ENCODE measurements at places on chromosomes 12 and 14.

DNA sequence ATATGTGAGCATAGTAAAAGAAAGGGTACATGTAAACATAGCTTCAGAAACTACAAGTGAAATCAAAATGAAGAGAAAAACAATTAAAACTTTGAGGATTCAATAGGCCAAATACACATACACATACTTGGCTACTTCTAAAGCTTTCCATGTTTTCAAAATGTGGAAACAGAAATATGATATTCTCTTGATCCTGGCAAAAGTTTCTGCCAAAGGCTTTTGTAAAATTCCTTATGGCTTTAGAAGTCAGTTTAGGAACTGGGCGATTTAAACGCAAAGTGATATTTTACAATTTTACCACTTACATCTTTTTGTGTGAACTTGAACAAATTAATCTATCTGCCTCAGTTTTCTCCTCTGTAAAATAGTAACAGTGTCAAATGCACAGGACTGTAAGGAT, 756.4 kb downstream of the C12orf50 start:
- no peak for DNase-seq

DNA sequence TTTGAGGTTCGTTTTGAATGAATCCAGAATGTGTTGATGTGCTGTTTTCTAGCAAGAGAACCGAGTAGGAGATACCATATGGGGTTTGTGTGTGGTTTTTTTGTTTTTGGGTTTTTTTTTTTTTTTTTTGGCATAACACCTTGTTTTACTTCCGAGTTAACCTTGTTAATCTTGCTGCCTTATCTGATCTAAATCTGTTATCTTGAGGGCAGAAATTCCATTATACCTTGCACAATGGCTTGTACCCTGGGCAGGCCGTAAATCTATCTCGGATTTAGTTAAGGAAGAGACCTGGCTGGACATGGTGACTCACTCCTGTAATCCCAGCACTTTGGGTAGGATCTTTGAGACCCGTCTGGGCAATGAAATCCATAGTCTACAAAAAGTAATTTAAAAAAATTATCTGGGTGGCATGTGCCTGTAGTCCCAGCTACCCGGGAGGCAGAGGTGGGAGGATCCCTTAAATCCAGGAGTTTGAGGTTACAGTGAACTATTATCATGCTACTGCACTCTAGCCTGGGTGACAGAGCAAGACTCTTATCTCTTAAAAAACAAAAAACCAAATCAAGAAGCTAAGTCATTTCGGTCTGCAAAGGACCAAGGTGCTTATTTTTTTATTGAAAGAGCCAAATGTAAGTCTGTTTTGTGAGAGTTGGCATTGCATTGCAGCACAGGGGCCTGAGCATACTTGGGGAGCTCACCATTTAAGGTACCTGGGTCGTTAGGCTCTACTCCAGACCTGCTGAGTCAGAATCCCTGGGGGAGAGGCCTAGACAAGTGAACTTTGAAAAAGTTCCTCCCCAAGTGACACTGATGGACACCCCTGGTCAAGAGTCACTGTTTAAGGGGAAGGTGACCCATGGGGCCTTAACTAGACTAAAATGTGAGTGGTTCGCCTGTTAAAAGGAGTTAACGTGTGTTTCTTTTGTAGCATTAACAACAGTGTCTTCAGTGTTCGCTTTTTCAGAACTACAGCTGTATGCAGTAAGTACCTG, 6.7 kb downstream of the DLST start:
- no peak for DNase-seq

GRCh38 chr12:24705741-24706358, 243.1 kb downstream of the BCAT1 start:
- DNase-seq: no peak

DNA sequence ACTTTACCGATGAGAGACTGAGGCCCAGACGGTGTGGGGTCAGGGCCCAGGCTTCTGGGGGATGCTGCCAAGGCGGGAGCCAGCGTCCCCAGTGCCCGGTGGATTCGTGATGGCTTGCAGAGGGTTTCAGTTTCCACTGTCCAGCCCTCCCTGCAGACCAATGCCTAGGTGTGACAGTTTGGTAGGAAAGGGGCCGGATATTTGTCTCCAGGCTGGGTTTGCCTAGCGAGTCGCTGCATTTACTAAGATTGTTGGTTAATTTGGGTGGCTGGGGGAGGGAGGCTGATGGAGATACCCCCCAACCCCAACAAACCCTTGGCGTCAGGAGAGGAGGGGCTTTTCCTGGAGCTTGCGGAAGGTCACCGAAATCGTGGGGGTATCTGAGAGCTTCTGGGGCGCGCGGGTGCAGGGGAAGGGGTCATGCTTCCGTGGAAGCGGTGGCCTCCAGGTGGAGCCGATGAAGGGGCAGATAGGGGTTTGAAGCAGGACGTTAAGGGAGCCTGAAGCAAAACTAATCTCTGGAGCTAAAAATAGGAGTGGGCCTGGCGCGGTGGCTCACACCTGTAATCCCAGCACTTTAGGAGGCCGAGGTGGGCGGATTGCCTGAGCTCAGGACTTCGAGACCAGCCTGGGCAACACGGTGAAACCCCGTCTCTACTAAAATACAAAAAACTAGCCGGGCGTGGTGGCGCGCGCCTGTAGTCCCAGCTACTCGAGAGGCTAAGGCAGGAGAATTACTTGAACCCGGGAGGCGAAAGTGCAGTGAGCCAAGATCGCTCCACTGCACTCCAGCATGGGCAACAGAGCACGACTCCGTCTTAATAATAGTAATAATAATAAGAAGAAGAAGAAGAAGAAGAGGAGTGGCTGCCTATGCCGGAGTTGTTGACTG, 1.1 kb upstream of the CDC42BPB start:
- DNase-seq: no peak

GRCh38 chr14:101774006-101774795, 12.7 kb downstream of the PPP2R5C start:
- DNase-seq: peak; percentile 78

DNA sequence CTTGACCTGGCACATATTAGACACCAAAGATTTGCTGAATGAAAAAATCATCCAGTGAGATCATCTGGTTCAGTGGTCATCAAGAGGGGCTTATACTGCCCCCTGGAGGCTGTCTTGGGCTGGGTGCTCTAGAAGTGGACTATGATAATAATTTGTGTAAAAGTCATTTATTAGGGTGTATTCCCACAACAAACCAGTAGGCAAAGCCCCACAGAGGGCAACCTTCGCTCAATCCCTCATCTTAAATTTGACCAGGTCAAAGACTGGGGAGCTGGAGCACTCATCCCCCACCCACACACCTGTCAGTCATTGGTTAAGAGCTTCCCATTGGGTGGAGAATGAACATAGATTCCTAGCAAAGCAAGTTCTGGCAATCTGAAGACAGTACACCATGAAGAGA, 20.0 kb upstream of the FICD start:
- no peak for DNase-seq

- no peak for DNase-seq
These were observed 52.2 kb downstream of the TMTC1 start for GRCh38 chr12:29731591-29731990.
